Upper lobe of right lung (tissue), 1 donor: ENCODE measurements at places on chromosomes 16 and 17. TPM values are rescaled to one million over a fixed set of nuclear protein-coding genes. Genes with fewer than 3 reads are reported as not detected.

DNA sequence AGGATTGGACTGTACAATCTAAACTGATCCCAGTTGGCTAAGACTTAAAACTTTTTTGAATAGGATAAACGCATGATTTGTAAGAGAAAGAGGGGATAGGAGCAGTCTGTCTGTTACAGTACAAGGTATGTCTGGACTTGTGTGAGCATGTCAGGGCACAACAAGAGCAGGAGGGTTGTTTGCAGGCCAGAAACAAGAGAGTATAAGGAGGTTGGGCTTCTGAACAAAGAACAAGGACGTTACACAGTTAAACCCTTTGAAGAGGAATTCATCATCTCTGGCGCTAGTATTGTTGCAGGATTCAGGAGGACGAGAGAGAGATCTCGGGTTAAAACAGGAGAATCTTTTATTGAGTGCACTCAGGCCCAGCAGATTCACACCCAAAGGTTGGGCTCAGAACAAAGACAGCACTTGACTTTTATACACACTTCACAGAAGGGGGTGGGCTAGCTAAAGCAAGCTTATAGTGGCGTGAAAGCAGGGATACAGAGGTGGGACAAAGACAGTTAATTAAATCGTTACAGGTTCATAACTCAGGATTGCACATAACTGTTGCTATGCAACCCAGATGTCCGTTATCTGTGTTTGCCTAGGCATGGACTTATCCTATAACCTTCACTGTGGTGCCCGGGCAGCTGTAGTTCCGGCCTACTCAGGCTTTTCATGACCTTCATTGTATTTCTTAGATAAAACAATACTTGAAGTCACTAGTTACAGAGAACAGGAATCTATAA, 34.3 kb downstream of the SEC14L1 start:
- peaks cover 4% of the 10 kb centered on the region for H3K36me3 ChIP-seq
- H3K27ac ChIP-seq, result peak overlapping the region; percentile 17
- no peak overlapping the region for H3K4me3 ChIP-seq

Gene HIC1
- 20.8 TPM for total RNA-seq

DNA sequence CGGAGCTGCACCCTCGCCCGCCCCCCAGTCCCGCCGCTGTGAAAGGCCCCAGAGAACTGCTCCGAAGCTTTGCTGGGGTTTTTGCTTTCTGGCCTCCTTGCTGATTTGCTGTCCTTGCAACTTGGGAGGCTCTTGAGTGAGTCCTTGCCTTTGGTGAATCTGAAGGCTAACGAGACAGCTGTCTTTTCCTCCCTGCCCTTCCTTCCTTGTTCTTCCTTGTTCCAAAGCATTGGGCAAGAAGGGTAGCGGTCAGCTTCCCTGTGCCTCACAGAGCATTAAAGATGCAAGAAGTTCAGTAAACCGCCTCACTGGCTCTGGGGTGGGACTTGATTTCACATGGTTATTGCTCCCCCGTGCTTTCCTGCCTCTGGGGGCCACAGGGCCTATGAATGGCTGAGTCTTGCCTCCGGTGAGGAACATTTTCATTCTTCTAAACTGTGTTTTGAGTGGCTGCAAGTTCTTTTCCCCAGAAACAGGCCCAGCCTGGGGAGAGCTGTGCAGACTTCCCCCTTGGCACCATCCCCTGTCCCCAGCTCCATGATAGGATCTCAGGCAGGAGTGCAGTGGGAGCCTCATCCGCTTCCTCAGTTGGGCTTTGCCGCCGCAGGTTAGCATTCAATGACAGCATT, 1.4 kb downstream of the YPEL2 start:
- H3K27ac ChIP-seq, result peak overlapping the region; percentile 92
- no peaks in the 10 kb centered on the region for H3K36me3 ChIP-seq
- peak overlapping the region; percentile 96 for H3K4me3 ChIP-seq
- no peak for DNase-seq
- H3K27me3 ChIP-seq, result no peaks in the 10 kb centered on the region

DNA sequence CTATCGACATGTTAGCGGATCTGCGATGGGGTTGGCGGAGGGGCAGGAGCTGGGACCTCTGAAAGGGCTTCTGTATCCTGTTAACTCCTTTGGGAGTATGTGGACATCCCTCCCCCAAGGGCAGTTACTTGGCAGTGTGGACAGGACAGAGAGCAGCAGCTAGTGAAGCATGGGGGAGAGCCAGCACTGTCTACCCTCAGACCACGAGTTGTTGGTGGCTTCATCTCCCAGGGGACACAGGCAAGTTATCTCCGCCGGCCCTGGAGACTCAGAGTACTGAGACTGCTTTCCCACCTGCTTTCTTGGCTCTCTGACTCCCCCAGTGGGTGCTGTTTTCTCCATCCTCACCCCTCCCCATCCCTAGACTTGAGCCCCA, 5.3 kb upstream of the GFAP start:
- no peak overlapping the region for H3K27ac ChIP-seq
- no peaks in the 10 kb centered on the region for H3K36me3 ChIP-seq
- H3K27me3 ChIP-seq, result peaks cover 5% of the 10 kb centered on the region
- DNase-seq, result peak; percentile 52

DNA sequence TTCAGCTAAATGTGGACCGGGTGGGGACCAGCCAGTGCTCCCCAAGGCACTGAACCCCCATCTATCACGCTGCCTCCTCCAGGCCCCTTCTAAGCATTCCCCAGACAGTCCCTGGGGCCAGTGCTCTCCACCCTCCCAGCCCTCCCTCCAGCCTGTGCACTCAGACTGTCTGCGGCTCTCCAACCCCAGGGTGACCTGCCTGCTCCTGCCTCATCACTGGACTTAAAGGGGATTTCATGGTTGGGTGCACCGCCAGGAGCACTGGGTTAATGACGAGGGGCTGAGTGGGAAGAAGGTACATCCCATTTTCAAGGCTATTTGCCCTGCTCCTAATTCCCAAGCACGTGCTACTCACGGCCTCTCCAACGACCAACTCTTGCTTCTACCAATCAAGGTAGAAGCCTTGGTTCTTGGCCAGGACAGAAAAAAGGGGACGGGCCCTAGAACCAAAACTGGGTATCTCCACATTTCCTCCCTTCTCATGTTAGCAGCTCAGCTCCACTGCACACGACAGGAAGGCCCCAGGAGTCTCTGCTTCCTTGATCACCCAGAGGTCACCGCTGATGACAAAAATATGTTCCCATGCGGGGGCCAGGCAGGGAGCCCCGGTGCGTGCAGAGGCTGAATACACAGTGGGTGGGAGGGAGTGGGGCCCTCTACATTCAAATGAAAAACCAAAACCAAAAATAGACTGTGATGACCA, 3.5 kb upstream of the ABR start:
- H3K27ac ChIP-seq, result no peak overlapping the region
- H3K4me1 ChIP-seq, result peaks cover 42% of the 10 kb centered on the region
- no peak overlapping the region for H3K4me3 ChIP-seq
- no peak for DNase-seq

DNA sequence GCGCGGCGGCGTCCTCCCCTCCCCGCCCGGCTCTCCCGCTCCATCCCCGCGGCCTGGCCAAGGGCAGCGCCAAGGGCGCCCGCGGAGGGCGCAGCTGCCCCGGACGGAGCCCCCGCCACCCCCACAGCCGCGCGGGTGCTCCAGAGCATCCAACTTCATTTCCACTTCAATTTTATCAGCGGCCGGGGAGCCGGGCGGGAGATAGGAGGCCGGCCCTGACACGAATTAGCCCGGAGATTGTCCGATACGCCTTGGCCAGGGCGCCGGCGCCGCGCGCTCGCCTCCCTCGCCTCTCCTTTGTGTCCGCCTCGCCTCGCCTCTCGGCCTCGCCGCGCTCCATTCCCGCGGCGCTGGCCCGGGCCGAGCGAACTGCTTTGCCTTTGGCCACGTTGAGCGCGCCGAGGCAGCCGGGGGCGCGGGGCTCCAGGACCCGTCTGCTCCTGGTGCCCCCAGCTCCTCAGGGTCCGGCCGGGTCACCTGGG, 129.1 kb upstream of the LHX1 start:
- DNase-seq, result no peak
- H3K36me3 ChIP-seq, result no peaks in the 10 kb centered on the region
- H3K4me3 ChIP-seq, result no peak overlapping the region
- H3K4me1 ChIP-seq, result no peaks in the 10 kb centered on the region
- peaks cover 58% of the 10 kb centered on the region for H3K27me3 ChIP-seq

Gene HAS3
- total RNA-seq, result 8.2 TPM
